ENCODE measurements at places on chromosomes 12 and 14.

DNA sequence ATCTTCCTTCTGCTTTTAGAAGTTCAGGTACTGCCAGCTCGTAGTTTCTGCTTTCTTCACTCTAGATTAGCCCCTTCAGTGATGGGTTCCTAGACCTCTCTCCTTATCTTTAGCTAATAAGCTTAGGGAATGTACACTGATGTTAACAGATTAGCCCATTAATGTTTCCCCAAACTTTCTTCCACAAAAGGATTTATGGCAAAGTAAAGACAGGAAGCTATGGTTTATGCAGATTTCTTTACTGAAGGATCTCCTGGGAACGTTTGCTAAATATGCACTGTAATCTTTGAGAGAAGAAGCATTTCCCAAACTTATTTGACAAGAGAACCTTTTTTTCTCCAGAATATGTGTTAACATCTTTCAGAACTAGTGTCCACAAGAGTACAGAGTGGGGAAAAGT is 4.2 kb downstream of the SOCS4 start:
- DNase-seq, result no peak

- DNase-seq, result no peak
Observed at GRCh38 chr14:88179716-88180115, 143.4 kb downstream of the KCNK10 start.

DNA sequence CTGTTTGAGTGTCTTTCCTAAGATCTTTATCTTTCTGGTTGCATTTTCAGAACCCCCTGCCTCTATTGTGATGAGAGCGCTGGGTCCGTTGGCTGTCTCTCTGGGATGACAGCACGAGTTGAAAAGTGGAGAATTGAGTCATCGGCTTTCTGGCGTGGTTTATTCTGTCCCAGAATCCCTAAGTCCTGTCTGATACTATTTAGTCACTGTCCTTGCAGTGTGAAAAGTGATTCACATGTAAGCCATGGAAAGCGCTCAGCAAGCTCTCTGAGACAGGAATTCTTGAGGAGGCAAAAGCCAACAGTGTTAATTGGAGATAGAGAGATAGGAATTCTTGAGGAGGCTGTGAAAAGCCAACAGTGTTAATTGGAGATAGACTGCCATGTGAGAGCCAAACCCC is 121.7 kb downstream of the CHST11 start:
- no peak for DNase-seq

DNA sequence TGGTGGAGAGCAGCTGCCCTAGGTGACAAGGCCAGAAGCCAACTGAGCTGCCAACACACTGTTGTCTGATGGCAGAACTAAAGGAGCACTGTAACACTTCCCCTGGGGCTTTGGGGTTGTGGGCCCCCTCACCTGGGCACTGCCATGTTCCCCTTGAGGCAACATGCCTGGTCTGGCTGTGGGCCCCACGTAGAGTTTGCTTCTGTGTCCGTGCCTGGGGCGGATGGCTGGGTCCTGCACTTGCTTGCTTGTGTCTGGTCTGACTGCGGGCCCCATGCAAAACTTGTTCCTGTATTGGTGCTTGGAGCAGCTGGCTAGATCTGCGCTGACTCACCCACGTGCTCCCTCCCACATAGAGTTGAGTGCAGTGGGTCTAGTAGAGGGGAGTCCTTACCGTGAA is 78.4 kb downstream of the MNAT1 start:
- DNase-seq, result no peak

- DNase-seq, result no peak
Observed at GRCh38 chr12:22974865-22975264, 349.9 kb downstream of the ETNK1 start.

GRCh38 chr12:66803930-66804329 is 125.1 kb upstream of the GRIP1 start:
- no peak for DNase-seq

GRCh38 chr14:85079842-85080730 is 449.9 kb upstream of the FLRT2 start:
- no peak for DNase-seq

Data from CD4-positive, alpha-beta T cell treated with Interleukin-6 at 100 ng/mL for 8 hours (primary cell).